Fibroblast of upper back skin (primary cell): ENCODE measurements at places on chromosomes 6 and 20.

GRCh38 chr6:157539900-157540752 is 159.1 kb downstream of the ZDHHC14 start:
- no peak for DNase-seq

GRCh38 chr6:30847971-30848436 is 36.3 kb upstream of the DDR1 start:
- DNase-seq, result no peak

GRCh38 chr20:33757046-33757445 is 25.2 kb downstream of the ZNF341 start:
- DNase-seq, result no peak

- DNase-seq, result no peak
These were observed 32.8 kb upstream of the SCGN start for GRCh38 chr6:25619217-25619616.

- DNase-seq, result peak; percentile 46
These were observed 49.8 kb downstream of the SPATA2 start for GRCh38 chr20:49865559-49865958.

GRCh38 chr6:134436281-134436815 is 118.4 kb upstream of the SGK1 start:
- DNase-seq, result peak; percentile 94

- DNase-seq, result no peak
These were observed 403.3 kb downstream of the EPM2A start for GRCh38 chr6:145332011-145332410.

DNA sequence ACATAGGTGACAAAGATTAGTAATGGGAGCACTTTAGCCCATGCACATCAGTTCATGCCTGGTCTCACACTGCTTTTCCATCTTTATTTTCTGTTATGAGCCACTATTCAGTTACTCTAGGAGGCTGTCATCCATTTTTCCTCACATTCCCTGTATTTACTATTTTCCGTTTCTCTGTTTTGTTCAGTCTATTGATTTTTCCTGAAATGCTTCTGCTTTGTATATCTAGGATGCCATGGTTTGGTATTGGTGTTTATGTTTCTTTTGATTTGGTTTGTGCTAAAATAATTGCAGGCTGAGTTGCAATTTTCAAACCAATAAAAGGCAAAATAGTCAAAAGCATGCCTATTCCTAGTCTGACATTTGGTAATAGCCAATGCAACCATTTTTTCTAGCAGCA is 28.9 kb upstream of the ZNF292 start:
- no peak for DNase-seq

DNA sequence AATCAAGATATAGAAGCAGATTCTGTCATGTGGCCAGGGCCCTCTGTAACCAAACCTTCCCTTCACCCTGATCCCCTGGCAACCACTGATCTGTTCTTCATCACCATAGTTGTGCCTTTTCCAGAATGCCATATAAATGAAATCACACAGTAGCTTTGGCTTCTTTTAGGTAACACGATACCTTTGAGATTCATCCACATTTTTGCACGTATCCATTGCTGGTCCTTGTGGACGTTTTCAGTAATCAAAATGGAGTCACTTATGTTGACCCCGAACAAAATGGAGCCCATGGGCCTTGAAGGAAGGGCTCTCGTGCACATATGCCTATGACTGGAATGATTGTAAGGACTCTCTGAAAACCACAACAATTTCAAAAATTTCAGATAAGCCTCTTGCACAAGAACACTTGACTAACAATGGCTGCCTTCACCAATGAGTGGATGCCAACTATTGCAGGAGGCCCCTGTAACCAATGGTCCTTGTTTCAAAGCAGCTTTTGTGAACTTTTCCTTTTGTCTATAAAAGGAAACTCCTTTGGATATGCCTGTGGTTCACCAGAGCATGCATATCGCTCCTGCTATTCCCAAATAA is 84.3 kb upstream of the RALY start:
- peak; percentile 96 for DNase-seq

DNA sequence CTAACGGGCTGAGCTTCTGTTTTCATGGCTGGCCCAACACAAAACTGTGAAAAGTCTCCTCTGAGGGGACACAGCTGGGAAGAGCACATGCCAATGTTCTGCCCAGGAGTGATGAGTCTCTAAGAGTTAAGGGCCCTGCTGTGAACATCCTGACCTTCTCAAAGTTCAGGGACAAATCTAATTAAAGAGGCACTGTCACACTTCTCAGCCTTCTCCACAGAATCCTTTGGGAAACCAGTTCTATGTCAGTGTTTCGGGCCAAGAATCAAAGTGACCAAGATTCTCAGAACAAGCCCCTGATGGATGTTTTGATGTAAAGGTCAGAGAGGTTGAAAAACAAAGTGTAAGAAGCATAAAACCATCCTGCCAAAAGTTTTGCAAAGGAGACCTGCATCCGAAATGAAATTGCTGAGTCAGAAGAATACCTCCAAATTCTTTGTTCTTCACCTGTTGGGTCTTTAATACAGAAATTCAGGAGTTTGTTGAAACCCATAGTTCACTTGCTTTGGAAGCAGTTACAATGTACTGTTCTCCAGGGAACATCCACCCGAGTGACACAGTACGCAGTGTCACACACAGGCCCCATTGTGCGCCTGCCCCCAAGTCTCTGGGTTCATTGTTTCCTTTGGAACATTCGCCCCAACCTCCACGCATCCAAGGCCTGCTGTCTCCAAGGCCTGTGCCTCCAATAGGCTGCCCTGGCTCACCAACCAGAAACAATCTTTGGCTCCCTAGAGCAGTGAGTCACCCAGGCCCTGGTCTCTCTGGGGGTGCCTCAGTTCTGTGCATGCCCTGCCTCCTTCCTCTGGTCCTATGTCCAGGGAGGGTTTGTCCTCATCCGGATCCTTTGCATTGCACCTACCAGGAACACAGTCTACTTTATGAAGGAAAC is 65.5 kb upstream of the QKI start:
- DNase-seq, result no peak

GRCh38 chr6:118913161-118913560 is 19.2 kb downstream of the ASF1A start:
- no peak for DNase-seq

DNA sequence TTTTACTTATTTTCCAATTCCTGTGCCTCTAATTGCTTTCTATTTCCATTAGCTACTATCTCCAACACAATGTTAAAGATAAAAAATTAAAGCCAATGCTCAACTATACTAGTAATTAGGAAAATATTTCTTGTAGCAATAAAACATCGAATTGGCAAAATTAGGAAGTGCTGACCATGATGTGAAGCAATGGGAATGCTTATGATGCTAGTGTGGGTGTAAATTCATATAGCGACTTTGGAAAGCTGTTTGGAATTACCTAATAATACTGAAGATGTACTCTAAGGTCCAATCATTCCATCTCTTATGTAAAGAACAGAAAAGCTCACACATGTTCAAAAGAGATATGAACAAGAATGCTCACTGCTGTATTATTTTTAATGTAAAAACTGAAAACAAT is 78.2 kb downstream of the UBE3D start:
- no peak for DNase-seq

GRCh38 chr6:170345662-170346061 is 39.1 kb downstream of the FAM120B start:
- DNase-seq, result no peak

DNA sequence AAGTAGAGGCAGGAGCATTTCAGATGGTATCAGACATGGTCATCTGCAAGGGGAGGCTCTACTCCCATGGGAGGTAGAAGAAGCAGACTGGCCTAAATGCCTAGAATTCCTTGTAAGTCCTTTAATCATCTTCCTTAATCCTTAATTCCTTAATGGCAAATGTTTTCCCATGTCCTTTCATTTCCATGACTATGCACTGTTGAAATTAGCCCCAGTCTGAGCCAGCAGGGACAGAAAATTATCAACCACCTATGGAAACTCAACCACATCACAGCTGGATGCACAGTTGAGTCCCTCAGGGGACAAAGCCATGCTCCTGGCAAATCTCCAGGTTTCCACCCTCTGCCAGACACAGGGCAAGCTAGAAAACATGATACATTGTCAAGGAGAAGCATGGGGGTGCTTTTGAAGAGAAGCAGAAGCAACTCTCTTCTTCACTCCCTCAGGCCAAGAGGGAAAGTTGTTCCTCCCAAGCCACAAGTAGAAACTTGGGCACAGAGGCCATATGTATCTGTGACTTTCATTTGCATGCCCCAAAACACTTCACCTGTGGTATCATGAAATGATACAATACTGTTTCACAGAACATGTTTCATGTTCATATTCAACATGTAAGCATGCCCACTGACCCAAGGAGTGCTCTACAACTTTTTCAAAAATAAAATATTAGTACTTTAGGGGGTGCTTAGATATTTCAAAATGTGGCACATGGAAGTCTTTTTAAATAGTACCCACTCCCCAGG is 683.6 kb downstream of the KIF16B start:
- DNase-seq, result peak; percentile 40

DNA sequence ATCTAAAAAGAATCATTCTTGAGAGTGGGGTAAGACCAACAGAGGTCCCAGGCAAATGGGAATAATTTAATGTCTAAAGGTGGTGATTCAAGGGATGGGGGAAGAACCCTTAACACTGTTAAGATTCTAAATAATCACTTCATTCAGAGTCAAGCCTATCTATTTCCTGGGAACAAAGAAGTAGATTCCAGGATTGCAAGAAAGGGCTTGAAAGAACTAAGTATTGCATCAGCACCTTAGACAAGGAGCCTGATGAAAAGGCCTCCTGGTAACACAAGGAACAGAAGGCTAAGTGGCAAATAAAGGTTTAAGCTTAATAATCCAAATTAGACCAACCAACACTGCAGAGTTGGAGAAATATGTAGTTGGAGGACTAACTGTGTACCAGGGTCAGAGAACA is 620.7 kb upstream of the BTBD3 start:
- DNase-seq, result no peak

GRCh38 chr20:7004801-7005200 is 237.3 kb downstream of the BMP2 start:
- no peak for DNase-seq

- peak; percentile 88 for DNase-seq
These were observed 3.6 kb downstream of the TBCC start for GRCh38 chr6:42742116-42742894.

DNA sequence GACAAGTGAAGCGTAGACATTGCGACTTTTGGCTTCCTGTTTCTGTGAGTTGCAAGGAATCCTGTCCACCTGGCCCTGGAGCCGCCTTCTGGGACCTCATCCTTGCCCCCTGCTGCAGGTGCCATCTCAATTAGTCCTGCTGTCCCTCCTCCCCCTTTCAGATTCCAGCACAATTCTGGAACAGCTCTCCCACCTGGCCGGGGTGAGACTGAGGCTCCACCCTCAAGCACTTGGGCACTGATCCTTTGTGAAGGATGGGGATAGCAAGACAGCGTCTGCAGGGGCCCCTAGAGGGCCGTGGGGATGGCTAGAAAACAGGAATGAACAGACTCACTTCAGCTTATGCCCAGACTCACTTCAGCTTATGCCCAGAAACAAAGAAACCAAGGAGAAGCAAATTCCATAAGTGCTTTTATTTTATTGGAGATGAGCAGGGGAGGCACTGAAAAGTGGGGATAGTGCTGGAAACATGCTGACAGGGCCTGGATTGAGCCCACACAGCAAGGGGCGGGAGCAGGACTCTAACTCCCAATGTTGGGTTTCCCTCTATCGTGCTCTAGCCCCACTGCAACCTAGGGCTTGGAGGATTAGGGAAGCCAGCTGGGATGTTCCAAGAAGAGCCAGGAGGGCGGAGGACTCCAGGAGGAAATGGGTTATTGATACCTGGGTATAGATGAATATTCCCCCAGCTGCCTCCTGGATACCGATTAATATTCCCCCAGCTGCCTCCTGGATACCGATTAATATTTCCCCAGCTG is 1.4 kb downstream of the C6orf15 start:
- DNase-seq, result no peak

GRCh38 chr6:52984247-52984646 is 10.8 kb downstream of the GSTA4 start:
- peak; percentile 22 for DNase-seq

DNA sequence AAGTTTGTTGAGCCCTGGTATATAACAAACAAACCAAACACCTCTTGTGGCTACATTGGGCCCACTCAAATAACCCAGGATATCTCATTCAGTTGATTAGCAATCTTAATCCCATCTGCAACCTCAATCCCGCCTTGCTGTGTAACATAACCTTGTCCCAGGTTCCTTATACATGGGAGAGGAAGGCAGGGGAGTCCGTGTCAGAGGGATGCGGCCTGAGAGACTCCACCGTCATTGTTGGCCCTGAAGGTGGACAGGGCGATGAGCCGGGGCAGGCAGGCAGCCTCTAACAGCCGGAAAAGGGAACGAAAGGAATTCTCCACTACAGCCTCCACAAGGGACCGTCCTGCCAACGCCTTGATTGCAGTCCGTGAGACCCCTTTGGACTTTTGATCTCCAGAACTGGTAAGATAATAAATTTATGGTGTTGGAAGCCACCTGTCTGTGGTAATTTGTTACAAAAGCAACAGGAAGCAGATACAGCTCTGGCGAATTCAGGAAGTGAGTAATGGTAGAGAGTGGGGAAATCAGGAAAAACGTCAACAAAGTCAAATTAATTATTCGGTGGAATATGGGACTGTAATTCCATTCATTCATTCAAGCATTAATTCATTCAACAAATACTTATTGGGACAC is 124.5 kb upstream of the SALL4 start:
- DNase-seq, result no peak

DNA sequence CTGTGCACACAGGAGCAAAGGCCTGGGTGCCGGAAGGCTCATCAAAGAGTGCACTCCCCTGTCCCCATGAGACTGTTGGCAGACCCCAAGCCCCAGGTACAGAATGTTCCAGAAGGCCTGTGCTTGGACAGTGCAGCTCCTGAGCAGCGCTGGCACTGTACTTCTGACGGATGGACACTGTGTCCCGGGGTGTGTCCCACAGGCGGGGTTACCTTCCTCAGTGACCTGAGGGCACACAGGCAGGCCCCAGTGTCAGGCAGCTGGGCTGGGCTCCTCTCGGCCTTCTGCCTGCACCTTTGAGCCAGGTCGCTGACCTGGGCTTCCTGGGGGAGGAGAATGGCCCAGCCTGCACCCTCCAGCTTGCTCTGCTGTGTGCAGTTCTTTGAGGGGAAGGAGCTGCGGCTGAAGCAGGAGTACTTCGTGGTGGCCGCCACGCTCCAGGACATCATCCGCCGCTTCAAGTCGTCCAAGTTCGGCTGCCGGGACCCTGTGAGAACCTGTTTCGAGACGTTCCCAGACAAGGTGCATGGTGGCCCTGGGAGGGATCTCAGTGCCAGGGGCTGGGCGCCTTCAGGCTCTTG is 30.1 kb downstream of the PYGB start:
- no peak for DNase-seq

GRCh38 chr6:6052216-6052615 is 45.5 kb upstream of the NRN1 start:
- no peak for DNase-seq

DNA sequence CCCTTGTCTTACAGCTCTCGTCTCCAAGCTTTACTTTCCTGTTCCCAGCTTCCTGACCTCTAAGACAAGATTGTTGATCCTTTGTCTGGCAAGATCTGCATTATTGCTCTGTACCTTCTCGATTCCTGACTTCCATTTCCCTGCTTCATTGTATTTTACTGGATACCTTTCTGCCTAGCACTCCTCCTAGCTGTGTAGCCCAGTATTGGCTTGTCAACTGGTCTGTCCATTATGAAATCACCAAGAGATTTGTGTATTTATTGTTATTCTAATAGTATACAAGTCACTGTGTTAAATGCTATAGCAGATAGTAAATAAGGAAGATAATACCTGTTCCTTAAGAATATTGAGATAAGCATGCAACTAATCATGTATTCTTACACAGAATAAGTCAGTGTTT is 305.4 kb downstream of the CDKAL1 start:
- no peak for DNase-seq

GRCh38 chr6:48630511-48630910 is 519.5 kb upstream of the PTCHD4 start:
- DNase-seq, result no peak
